ENCODE measurements at places on chromosomes 3 and 15.

- DNase-seq: no peak
Observed at GRCh38 chr15:63019511-63020109, 22.9 kb upstream of the TPM1 start.

DNA sequence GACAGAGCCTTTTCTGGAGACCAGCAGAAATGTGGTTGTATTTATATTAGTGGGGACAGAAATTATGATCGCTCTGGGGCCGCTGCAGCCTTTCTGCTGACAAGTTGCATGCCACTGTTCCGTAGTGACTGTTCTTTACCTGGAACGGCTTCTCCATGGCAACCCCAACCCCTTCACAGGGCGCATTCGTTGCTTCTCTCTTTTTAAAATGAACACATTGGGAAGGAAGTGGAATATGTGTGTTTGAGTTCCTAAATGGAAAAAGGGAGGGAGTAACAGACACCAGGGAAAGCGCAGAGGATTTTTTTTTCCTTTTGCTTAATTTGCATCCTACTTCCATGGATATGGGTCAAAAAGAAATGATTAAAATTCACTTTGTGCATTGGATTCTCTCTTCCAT is 482.0 kb upstream of the SUCLG2 start:
- no peak for DNase-seq

DNA sequence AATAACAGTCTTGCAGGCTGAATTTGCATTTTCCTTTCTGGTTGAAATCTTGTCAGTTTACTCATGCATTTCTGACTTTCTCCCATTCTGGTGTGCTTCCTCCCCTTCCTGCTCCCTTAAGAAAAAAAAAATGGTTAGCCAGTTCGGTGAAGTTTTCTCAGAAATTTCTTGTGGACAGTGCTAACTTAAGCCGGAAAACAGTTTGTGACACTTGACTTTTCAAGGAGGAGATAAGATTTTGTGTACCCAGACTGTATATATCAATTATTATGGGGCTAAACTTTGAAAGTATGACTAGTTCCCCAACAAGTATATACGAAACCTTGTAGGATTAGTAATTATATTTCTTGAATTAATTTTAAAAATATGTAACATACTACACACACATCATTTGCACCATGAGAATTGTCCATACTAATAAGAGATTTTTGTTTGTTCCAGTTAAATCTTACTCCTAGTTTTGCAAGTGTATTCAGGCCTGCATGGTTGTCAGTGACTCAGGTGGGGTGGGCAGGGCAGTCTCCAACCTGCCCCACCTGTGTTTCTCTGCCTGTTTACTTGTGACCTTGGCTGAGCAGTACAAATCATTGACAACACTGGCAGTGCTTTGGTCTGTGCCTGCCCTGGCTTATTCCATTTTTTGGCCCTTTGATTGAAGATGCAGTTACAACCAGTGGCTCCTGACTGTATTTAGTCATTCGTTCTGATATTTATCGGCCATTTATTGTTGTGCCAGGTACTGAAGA is 19.1 kb downstream of the UBE2E1 start:
- DNase-seq: no peak

DNA sequence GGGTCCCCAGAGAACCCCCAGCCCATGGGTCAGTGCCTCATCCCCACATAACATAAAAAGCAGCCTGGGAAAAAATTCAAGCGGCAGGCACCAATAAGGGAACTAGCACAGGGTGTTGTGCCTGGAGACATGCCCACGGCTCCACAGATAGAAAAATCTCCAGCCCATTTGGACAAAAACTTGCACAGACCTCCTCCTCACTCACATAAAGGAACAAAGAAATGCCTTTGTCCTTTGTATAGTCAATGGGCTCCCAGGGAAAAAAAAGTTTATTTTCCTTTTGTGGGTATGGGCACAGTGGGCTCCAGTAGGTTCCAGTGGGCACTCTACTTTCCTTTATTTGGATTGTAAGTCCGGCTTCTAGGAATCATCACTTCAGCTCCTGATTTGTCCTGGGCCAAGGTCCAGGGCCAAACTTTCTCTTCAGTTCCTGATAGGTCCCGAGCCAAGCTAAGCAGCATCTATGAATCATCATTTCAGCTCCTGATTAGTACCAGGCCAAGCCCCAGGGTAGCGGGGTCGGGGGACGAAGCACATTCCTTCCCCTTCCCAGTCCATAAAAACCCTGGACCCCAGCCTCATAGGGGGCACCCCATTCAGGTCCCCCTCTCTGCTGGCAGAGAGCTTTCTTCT is 1.6 kb upstream of the DNAH12 start:
- no peak for DNase-seq

DNA sequence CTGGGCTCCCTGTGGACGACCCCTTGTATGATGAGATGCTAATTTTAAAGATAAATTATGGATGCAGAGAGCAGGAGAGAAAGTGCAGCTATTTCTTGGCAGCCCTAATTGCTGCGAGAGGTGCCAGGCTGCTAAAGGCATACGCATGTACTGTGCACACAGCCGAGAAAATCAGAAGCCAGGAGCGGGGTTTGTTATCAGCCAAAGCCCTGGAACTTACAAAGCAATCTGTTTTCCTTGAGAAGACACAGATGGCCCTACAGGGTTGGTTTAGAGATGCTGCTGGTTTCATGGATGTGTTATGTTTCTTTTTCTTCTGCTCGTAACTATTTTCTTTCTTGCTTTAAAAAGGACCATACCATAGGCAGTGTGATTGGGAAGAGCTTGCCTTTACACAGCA is 11.7 kb upstream of the CCK start:
- DNase-seq: no peak

DNA sequence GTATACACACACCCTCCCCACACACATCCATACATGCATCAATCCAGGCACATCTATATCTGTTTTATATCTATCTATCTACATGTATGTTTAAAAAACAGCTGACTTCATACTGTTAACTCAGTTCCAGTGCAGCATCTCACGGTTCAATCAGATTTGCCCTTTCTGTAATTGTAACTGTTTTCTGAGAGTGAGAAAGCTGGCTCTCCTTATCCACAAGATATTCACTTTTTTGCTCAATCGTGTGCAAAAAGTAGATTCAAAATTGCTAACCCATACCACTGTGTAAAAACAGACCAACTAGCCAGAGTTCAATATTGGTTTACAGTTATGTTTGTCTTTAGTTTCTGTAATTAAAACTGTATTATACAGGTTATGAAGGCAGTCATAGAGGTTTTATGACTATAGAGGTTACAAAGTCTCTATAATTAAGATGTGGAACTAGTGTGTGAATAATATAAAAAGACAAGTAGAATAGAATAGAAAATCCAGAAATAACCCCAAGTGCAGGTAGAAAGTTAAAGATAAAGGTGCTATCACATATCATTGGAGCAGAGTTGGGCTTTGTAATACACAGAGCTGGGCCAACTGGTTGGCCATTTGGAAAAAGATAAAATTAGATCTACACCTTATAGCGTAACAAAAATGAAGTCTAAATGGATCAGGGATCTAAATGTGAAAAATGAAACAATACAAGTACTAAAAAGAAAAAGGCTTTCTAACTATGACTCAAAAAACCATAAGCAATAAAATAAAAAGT is 20.1 kb upstream of the MCF2L2 start:
- no peak for DNase-seq

GRCh38 chr3:9916346-9916733 is 558 bp upstream of the IL17RC start:
- no peak for DNase-seq

DNA sequence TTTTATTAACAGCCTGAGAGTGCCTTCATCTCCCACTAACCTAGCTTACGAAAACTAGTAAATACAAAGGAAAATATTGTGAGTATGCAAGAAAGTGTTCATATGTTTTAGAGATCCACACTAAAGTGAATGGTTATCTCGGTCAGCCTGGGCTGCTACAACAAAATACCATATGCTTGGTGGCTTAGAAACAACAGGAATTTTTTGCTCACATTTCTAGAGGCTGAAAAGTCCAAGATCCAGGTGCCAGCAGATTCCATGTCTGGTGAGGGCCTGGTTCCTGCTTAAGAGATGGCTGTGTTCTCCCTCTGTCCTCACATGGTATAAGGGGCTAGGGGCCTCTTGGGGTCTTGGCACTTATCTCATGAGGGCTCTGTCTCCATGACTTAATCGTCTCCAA is 20.5 kb upstream of the SLC30A4 start:
- no peak for DNase-seq

DNA sequence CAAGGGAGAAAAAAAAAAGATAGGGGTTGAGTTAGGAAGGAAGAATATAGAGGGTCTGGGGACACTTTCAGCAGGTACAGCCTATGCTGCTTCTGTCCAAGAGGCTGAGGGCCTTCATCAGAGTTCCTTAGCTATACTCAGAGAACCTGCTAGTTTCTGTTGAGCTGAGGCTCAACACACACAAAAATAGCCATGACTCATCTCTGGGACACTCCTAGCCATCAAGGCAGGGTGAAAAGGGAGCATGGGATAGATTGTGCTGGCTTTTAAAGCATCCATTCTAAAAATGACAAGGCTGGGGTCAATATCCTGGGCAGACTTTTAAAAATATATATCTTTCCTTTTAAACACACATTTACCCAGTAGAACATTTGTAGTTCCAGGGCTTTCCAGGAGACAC is 2.8 kb upstream of the RTP2 start:
- DNase-seq: no peak

GRCh38 chr3:38907426-38907825 is 91.4 kb upstream of the SCN10A start:
- DNase-seq: no peak

DNA sequence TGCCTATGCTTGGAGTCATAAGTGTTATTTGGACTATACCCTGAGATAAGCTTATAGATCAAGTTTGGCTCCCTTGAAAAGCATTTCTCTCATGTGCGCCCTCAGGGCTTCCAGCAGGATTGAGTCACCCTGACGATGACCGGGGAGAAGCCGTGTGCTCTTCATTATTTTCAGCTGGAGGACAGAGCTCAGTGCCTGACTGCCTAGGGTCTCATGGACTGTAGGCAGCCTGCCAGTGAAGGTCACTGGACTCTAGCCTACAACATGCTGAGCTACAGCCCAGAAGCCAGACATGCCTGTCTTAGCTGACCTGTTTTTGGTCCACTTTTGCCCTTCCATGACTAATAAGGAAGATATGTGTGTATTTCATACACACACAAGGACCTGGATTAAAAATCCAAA is 31.6 kb upstream of the NUDT16 start:
- DNase-seq: no peak

- no peak for DNase-seq
Observed at GRCh38 chr15:38459480-38459879, 5.6 kb downstream of the FAM98B start.

DNA sequence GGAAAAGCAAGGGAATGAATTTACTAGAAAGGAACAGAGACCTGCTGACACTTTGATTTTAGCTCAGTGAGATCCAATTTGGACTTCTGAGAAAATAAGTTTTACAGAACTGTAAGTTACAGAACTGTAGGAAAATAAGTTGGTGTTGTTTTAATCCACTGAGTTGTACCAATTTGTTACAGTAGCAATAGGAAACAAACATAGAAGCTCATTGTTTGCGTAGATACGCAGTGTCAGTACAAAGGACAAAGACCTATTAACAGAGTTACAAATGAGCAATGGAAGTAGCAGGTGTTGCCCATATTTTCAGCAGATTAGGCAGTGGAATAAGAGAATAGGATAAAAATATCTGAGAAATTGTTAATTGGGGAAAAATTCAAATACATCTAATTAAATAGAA is 385.8 kb upstream of the CNTN6 start:
- DNase-seq: no peak

GRCh38 chr3:54443561-54444161 is 321.3 kb downstream of the CACNA2D3 start:
- no peak for DNase-seq

DNA sequence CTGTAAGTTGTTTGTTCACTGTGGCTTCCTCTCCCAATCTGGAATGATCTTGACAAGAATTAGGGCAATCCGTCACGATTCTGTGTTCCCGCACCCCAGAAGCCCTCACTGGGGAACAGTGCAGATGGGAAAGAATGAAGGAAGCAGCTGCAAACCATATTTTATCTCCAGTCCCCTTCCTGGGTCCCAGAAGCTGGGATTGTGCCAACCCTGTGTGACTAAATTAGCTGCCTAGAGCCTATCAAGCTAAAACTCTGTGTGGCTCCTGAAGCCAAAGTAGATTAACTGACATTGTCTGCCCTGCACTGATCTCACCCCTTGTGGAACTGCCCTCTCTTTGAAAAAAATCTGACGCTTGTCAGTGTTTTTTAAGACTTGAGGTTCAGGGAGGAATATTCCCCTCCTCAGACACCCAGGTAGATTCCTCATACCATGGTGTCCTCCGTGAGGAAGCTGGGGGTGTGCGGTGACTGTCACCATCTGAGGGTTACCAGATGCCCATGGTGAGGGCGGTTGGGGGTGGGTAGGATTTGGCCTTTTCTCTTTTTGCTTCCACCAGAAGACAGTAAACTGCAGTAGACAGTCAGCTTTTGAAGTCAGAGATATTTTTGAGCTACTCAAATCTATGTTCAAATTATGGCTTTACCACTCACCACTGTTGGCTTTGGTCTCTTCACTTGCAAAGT is 358.3 kb upstream of the TPM1 start:
- DNase-seq: no peak

DNA sequence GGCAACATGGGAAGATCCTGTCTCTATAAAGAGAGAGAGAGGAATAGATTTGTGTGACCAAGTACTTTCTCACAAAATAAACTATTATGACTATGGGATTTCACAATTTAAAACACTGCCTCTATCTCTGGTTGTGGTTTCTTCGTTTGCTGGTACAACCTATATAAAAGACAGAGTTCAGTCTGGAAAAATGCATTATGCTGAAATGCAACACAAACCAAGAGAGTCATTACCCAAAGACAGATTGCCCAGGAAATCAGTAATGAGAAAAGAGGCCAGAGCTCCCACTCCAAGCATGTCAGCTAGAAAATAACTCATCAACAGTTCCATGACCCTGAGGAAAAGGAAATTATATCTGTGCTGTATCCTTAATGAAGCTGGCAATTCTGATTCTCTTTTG is 23.2 kb downstream of the GPR176 start:
- DNase-seq: no peak

DNA sequence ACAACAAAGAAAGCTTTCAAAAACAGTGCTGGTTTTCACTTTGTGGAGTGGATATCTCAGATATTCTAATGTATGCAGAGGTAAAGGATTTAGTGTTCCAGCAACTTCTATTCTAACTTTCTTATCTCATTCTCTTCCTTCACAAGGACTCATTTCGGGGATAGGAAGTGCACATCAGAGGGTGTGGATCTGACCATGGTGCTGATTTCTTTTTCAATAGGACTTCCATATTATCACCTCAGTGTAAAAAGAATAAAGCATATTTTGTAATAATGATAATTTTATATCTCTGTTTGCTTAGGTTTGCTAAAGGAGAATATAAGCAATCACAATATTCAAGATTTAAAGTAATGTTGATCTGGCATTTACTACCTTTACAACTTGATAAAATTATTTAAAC is 12.5 kb upstream of the CADM2 start:
- DNase-seq: no peak
